ENCODE measurements at places on chromosomes 11 and 22. TPM values are rescaled to one million over a fixed set of nuclear protein-coding genes. Genes with fewer than 3 reads are reported as not detected.

The SLC16A8 gene
- not detected for total RNA-seq

The C22orf31 gene
- total RNA-seq: not detected

The TRIM3 gene
- total RNA-seq: 26.3 TPM

The NRGN gene
- total RNA-seq: not detected

The XPNPEP3 gene
- 13.0 TPM for total RNA-seq

The OVCH2 gene
- total RNA-seq: not detected

The CFAP300 gene
- 5.9 TPM for total RNA-seq

The APOBEC3H gene
- not detected for total RNA-seq

The CARD18 gene
- total RNA-seq: 11.2 TPM

The TH gene
- not detected for total RNA-seq

The APOL5 gene
- not detected for total RNA-seq

The C11orf98 gene
- total RNA-seq: 19.9 TPM

The MRGPRF gene
- total RNA-seq: 16.2 TPM

The TSKU gene
- total RNA-seq: 39.4 TPM

The SCARF2 gene
- total RNA-seq: 46.0 TPM

The OTOG gene
- total RNA-seq: not detected

The C11orf16 gene
- total RNA-seq: not detected

The KLHDC7B gene
- not detected for total RNA-seq

The SOX6 gene
- 5.9 TPM for total RNA-seq

The TRIM22 gene
- total RNA-seq: 57.0 TPM

The ANO1 gene
- not detected for total RNA-seq

The CHRNA10 gene
- total RNA-seq: 0.66 TPM

The MMP7 gene
- 1.1 TPM for total RNA-seq

The OR52E8 gene
- 1.0 TPM for total RNA-seq

The NPAS4 gene
- total RNA-seq: not detected

The PAMR1 gene
- total RNA-seq: 185 TPM

The PDE3B gene
- 0.14 TPM for total RNA-seq

The RASL10A gene
- total RNA-seq: not detected

The MIOX gene
- not detected for total RNA-seq

The APLNR gene
- not detected for total RNA-seq

The OVOL1 gene
- total RNA-seq: not detected

The AMOTL1 gene
- total RNA-seq: 71.9 TPM

The TTC36 gene
- total RNA-seq: 0.86 TPM

The TIGD3 gene
- not detected for total RNA-seq

The PSMD13 gene
- total RNA-seq: 195 TPM

The LDHAL6A gene
- not detected for total RNA-seq

The HYLS1 gene
- total RNA-seq: 11.5 TPM

The PRR33 gene
- not detected for total RNA-seq

The GAB2 gene
- total RNA-seq: 8.4 TPM

The EP300 gene
- total RNA-seq: 70.5 TPM

The FHIP1B gene
- 24.9 TPM for total RNA-seq

The CADM1 gene
- total RNA-seq: 3.3 TPM
